ENCODE measurements at places on chromosomes 3 and 15.
A peak's percentile ranks its signal among the peaks of the same experiment; 100 is the strongest.

- DNase-seq = no peak
Measured at GRCh38 chr3:29822071-29822470, 541.2 kb downstream of the RBMS3 start.

- no peak for DNase-seq
Measured at GRCh38 chr3:28859897-28860296, 421.0 kb upstream of the RBMS3 start.

GRCh38 chr3:158508481-158508880, 62.5 kb upstream of the MLF1 start:
- no peak for DNase-seq

DNA sequence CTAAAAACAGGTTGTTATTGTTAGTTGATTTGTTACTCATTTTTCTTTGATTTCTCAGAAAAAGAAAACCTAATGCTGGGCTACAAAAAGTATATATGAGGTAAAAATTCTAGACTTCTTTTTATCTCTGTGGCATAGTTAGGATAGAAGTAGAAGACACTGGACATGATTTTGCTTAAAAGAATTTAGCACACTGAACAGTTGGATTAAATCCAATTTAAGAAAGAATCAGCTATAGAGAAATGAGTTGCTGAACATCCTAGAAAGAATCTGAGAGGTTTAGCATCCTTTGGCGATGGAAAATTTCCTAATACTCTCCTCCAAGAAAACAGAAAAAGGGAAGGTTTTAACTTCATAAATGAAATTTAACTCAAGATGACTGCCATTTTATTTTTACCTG, 259.7 kb downstream of the TBL1XR1 start:
- no peak for DNase-seq

DNA sequence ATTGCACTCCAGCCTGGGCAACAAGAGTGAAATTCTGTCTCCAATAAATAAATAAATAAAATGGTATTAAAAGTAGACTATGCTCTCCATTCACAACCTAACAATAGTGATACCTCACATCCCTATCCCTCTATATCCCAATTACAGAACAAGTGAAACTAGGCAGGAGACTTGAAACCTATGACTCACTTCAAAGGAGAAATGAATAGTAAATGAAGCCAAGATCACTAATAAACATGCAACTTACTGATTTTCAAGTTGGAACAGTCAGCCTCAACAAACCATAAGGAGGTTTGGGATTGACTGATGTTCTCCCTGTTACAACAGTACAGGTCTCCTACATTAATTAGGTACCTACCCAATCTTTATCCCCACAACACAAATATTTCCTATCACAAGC, 103.4 kb downstream of the GSK3B start:
- no peak for DNase-seq

DNA sequence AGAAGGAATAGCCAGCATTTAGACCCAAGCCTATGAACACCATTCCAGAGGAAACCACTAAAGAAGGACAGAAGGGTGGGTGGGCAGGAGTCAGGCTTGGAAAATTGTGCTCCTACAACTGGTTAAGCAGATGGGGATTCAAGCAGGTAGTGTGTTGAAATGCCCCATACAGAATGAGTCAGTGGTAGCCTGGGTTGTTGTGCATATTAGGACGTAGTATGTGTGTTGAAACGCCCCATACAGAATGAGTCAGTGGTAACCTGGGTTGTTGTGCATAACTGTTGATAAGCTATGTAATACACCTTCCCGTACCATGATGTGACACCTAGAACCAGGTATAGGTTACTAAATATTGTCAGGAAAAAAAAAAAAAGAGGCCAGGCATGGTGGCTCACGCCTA, 34.0 kb downstream of the MINDY4B start:
- DNase-seq = no peak

DNA sequence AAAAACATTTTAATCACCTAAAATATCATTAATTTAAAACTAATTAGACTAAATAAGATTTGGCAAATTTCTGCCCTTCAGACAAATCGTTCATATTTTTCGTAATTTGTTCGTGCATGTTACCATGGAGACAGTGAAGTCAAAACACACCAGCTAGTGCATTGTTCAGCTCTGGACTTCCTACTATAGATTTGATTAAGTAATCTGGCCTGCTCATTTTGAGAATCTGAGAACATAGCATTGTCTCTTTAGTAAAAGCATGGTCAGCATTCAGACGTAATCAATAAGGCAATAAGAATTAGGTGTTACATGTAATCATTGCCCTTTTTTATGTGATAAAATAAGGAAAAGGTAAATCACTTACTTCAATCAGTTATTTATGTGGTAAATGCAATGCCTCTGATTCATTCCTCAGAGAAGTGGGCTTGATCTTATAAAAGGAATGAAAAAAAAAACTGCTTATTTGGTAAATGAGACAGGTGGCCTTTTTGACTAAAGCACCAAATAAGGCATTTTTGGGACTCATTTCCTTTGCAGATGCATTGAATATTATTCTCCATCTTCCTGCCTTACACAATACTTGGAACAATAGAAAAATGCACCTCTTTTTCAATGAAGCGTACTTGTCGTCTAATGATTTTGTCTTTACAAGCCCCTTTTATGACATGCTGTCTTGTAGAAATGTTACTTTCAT, 84.5 kb upstream of the FNDC3B start:
- no peak for DNase-seq

GRCh38 chr3:152056481-152056880, 183.0 kb downstream of the SUCNR1 start:
- no peak for DNase-seq

- no peak for DNase-seq
Measured at GRCh38 chr3:94234177-94234788, 171.4 kb downstream of the NSUN3 start.

DNA sequence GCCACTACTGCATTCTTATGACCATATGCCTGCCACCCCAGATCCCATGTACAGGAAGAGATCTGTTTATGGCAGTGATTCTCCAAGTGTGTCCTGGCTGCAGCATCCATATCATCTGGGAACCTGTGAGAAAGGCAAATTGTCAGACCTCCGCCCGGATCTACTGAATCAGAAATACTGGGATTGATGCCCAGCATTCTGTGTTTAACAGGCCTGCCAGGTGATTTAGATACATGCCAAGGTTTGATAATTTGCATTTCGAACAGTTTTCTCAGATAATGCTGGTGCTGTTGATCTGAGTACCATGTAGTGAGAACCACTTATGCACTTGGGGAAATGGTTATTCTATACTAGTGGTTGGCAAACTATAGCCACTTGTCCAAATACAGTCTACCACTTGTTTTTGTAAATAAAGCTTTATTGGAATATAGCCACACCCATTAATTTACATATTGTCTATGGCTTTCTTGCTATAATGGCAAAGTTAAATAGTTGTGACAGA, 165.4 kb downstream of the SSR3 start:
- DNase-seq = no peak

GRCh38 chr3:107753494-107753893, 230.7 kb downstream of the BBX start:
- peak; percentile 15 for DNase-seq

- DNase-seq = no peak
Measured at GRCh38 chr15:97401970-97402369, 558.5 kb upstream of the ARRDC4 start.

DNA sequence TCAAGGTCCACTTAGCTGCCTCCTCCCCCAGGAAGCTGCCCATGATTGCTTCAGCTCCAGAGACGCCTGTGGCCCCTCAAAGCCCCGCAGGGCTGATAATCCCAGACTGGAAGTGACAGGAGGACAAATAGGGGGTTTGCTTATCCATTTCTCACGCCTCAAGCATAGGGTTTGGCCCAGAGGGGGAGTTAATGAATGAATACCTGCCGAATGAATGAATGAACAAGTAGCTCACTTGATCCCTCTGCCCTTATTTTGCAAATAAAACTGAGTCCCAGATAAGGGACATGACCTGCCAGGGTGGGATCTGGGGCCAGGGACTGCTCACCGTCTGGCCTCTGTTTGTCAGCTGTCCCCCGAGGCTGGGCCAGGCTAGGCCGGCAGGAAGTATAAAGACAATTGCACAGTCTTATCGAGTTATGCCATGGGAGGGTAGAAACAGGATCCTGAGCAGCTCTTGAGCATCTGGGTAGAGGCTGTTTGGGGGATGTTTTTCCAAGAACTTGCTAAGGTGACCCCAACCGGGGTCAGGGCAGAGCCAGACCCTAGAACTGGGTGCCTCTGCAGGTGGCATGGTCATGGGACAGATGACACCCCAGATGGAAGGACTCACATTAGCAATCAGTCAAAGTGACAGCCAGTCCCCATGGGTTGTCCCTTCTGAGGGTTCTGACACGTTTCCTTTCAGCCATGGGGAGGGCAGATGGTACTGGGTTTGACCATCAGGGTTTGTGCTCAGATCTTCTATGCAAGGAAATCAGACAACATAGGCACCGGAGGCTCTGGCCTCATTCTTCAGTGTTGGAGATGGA, 45.0 kb downstream of the IQSEC1 start:
- DNase-seq = no peak

DNA sequence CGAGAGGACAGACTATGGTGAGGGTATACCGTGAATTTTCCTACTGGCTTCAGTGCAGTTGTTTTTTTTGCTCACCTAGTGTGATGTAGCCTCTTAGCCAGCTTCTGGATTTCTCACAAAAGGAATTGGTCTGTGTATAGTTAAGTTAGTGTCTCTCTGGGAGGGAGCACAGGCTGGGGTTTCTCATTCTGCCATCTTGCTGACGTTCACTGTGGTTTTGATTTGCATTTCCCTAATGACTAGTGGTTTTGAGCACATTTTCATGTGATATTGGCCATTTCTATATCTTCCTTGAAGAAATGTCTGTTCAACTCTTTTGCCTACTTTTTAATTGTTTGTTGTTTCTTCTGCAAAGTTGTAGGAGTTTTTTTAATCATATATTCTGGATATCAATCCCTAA, 2.2 kb upstream of the CD86 start:
- DNase-seq = no peak

DNA sequence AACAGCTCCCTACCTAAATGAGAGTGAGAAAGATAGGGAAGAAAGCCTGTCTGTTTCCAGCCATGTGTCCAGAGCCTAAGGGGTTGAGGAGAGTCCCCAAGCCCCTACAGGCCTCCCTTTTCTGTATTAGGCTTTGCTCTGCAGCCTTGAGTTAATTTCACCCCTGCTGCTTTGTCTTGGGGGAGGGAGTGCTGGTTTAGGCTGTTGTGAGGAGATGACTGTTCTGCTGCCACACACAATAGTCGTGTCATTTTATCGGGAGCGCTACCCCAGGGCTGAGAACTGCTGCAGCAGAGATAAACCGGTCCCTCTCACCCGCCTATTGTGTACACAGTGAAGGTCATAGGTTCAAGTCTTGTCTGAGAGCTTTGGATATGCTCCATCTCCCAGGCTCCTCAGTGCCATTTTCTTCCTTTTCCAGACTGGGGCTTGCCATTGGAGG, 1.4 kb downstream of the ZNF609 start:
- no peak for DNase-seq

GRCh38 chr15:40338041-40338657, 2.6 kb downstream of the CCDC9B start:
- peak; percentile 69 for DNase-seq

GRCh38 chr3:100533176-100533575, 40.8 kb downstream of the TMEM45A start:
- DNase-seq = no peak

DNA sequence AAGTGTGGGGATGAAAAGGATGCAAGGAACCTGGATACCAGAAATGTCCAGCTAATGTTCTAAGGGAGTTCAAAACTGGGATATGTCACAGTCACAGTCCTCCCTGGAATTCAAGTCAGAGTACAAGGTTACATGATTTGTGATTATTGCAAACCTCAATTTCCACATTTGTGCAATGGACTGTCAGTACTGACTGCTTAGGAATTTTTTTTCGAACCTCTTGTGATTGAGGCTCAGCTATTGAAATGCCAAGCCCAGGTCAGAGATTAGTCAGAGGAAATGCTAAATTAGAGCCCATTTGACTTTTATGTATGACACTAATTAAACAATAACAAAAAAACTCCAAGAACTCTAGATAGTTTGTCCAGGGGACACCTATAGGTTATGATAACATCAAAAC, 210.2 kb downstream of the THSD4 start:
- DNase-seq = no peak

DNA sequence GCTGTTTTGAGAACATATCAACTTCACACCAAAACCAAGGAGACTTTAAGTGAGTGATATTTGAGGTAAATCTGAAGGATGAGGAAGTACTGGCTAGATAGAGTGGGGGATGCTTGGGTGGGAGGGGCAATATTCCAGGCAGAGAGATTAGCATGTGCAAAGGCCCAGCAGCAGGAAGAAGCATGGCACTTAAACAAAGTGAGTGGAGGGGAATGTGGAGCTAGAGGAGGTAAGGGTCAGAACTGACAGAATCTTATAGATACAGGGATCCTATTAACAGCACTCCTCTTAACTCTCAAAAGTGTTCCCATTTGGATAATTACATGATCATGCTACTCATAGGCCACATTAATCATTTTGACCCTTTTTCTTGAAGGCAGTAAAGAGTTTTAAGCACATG, 41.4 kb upstream of the SPRED1 start:
- no peak for DNase-seq

GRCh38 chr15:101320501-101321052, 25.5 kb upstream of the SNRPA1 start:
- DNase-seq = no peak

- no peak for DNase-seq
Measured at GRCh38 chr3:177890359-177890683, 645.9 kb upstream of the KCNMB2 start.

GRCh38 chr3:126448136-126448892, 27.4 kb downstream of the ZXDC start:
- DNase-seq = no peak

GRCh38 chr15:99993262-99993661, 260.0 kb upstream of the LYSMD4 start:
- DNase-seq = no peak

Measured in progenitor cell of endocrine pancreas (in vitro differentiated cells).